Tibial artery (tissue), 4 donors: ENCODE measurements at places on chromosomes 1 and 21.

DNA sequence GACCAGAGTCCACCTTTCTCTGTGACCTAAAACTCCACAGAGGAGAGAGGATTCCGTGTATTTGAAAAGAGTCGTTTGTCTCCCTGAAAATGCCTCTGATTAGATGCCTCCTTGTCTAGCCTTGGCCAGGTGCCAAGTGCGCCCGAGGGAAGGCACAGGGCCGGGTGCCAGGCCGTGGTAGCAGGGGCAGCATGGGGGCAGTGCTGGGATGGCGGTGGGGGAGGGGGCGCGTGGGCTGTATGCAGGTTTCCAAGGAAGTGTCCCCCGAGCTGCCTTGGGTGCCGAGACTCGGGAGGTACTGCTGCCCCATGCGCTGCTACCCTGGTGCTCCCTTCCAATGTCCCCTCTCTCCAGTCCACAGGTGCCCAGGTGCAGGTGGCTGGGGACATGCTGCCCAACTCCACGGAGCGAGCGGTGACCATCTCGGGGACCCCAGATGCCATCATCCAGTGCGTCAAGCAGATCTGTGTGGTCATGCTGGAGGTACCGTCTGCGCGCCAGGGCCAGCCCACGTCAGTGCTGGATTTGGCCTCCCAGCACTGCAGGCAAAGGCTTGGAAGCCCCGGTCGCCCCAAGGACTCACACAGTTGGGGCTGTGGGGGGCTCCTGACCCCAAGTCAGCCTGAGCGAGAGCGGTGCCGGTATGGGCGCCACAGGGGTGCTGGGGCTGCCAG, 70.9 kb upstream of the COL6A1 start:
- no peak for DNase-seq

GRCh38 chr1:152495066-152495675, 15.4 kb upstream of the LCE5A start:
- DNase-seq: no peak

GRCh38 chr1:27594564-27595510, 9.1 kb downstream of the AHDC1 start:
- DNase-seq: no peak

- no peak for DNase-seq
Observed at GRCh38 chr1:169326261-169326955, 41.2 kb downstream of the NME7 start.

GRCh38 chr1:111446967-111447892, 1.8 kb downstream of the WDR77 start:
- no peak for DNase-seq

DNA sequence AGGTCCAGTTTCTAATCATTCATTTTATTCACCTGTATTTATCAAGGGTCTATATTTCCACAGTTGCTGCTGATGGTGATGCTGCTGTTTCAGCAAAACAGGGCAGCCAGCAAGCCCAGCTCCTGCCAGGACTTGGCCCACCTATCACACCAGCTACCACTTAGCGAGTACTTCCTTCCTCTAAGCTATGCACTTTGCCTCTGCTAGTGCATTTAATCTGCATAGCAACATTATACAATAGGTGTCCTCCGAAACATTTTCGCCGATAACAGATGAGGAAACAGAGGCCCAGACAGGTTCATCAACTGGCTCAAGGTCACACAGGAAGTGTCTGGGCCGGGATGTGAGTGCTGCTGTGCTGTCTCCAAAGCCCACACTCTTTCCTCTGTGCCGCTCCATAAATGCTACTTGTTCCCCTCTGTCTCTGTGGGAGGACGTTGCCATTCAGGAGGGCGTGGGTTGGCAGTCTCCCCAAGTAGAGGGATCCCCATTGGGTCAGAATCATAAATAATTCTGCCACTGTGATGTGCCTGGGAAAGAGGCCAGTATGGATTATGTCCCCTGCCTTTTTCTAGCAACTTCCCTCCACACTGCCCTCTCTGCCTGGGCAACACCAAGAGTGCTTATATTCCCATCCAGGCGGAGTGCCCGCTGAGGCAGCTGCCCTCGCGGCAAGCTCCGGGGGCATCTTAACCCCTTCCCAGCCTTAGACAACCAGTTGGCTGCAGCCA, 9.4 kb upstream of the PLEKHA6 start:
- DNase-seq: no peak
